MG63 (cell line): ENCODE measurements at places on chromosomes 6 and 20.

DNA sequence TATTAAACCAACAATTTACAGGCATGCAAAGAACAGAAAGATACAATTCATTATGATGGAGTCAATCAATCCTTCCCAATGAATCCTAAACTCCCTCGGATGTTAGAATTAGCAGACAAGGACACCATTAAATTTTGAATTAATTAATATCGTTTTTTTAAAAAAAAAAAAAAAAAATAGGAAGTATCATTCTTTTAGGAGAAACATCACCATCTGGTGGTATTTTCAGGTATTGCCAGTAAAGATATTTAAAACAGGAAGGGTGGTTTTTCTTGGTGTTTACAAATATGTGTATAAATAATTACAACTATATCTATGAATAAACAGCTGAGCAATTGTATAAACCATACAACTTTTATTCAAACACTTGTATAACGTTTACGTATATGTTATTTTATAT is 564.4 kb downstream of the HAO1 start:
- no peak for DNase-seq

- DNase-seq, result no peak
Observed at GRCh38 chr6:26250698-26251044, 114.3 kb upstream of the BTN3A2 start.

GRCh38 chr6:44024574-44025219 is 102.6 kb downstream of the MRPL14 start:
- DNase-seq, result no peak

GRCh38 chr6:67353861-67354260 is 1281.2 kb upstream of the ADGRB3 start:
- DNase-seq, result no peak

DNA sequence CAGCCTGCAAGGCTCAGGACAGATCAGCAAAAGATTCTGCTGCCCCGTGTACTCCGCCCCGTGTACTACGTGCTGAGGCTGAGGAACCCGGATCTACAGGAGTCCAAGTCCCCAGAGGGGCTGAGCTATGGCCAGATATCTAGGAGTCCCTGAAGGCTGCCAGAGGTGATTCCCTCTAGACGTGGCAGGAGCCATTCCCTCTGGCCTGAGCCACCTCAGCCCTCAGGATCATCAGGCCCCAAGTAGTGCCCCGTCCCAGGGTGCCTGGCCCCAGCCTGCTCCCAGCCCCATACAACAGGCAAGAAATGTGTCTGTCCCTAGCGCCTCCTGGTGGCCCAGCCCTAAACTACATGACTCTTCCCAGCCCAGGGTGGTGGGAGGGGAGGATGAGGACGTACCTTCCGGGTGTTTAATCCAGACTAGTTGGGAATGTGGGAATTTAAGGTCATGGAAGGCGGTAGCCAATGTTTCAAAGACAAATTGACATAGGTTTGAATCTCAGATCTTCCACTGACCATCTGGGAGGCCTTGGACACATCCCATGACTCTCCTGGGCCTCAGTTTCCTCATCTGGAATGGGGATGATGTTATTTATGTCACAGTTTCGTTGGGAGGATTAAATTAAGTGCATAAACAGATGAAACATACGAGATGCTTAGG is 49.4 kb upstream of the PTPN1 start:
- DNase-seq, result peak; percentile 79
